Natural killer cell (primary cell): ENCODE measurements at places on chromosomes 6 and 20. TPM values are rescaled to one million over a fixed set of nuclear protein-coding genes. Genes with fewer than 3 reads are reported as not detected.
A peak's percentile ranks its signal among the peaks of the same experiment; 100 is the strongest.

DEFB132 gene
- total RNA-seq, result not detected

C6orf141 gene
- not detected for total RNA-seq

SF3B5 gene
- 122 TPM for total RNA-seq

SLC17A3 gene
- total RNA-seq, result 1.6 TPM

BCAS4 gene
- 13.5 TPM for total RNA-seq

DNA sequence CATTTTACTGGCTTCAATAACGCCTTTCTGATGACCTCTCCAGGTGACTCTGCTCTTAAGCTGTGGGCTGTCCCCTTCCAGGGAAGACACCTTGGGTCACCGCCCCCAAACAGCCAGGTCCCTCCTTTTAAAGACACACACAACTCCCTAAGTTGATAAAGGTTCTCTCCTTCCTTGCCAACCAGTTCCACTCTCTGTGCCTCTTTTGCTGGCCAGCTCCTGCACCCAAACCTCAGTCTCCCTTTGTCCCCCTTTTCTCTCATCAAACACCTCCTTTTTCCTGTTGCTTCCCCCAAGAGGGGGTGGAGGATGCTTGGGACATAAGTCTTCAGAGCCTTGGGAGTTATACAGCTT lies 1.0 kb downstream of the NCOA6 start:
- H3K4me3 ChIP-seq, result peak overlapping the region; percentile 79
- H3K27me3 ChIP-seq, result no peaks in the 10 kb centered on the region
- peak overlapping the region; percentile 73 for H3K27ac ChIP-seq
- peaks cover 16% of the 10 kb centered on the region for H3K4me1 ChIP-seq
- no peaks in the 10 kb centered on the region for H3K36me3 ChIP-seq

- H3K4me1 ChIP-seq, result peaks cover 4% of the 10 kb centered on the region
- no peaks in the 10 kb centered on the region for H3K36me3 ChIP-seq
- DNase-seq, result no peak
These were observed 990 bp downstream of the ZFP57 start for GRCh38 chr6:29679962-29680361.

DNA sequence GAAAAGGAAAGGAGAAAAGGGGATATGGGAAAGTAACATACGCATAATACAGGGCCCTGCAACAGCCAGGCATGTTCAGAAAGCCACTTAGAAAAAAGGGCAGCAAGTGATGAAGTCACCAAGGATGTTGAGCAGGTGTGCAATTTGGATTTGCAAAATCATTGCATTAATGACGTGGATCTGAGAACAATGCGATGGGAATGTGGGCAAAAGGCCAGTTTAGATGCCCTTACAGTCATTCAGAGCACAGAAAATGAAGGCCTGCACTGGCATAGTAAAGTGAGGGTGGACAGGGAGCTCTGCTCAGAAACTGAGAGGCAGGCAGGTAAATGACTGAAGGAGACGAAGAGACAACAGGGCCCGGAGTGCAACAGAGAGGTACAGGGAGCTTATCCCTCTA lies 123.7 kb upstream of the NHSL1 start:
- DNase-seq, result no peak

GRCh38 chr6:128663238-128663637 lies 142.8 kb upstream of the PTPRK start:
- H3K36me3 ChIP-seq, result no peaks in the 10 kb centered on the region
- H3K27ac ChIP-seq, result no peak overlapping the region
- no peak overlapping the region for H3K4me3 ChIP-seq
- no peaks in the 10 kb centered on the region for H3K27me3 ChIP-seq
- no peaks in the 10 kb centered on the region for H3K4me1 ChIP-seq

DNA sequence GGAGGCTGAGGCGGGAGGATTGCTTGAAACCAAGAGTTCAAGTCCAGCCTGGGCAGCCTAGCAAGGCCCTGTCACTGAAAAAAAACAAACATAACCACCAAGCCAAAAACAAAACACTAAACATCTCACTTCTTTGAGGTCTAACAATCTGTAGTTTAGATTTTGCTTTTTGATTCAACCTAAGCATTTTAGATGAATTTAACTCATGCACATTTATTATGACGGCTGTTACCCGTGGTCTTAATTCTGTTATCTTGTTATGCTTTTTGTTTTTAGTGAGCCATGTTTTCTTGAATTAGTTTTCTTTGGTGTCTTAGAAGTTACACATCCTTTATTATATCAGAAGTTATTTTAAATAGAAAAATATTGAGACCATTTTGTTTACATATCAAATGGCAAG lies 13.8 kb upstream of the GTSF1L start:
- DNase-seq, result no peak
- H3K27ac ChIP-seq, result no peak overlapping the region
- no peaks in the 10 kb centered on the region for H3K4me1 ChIP-seq
- no peaks in the 10 kb centered on the region for H3K36me3 ChIP-seq
- H3K27me3 ChIP-seq, result no peaks in the 10 kb centered on the region
- H3K4me3 ChIP-seq, result no peak overlapping the region

GRCh38 chr6:90296341-90297114 lies at the start of gene BACH2:
BACH2 (minus strand) TSS chr6:90296843; CDS start chr6:90008844, 287,999 bp downstream.
- DNase-seq, result peak; percentile 84
- H3K27me3 ChIP-seq, result peaks cover 3% of the 10 kb centered on the region
- peak within 1 kb of the TSS; percentile 67 for H3K4me3 ChIP-seq

DNA sequence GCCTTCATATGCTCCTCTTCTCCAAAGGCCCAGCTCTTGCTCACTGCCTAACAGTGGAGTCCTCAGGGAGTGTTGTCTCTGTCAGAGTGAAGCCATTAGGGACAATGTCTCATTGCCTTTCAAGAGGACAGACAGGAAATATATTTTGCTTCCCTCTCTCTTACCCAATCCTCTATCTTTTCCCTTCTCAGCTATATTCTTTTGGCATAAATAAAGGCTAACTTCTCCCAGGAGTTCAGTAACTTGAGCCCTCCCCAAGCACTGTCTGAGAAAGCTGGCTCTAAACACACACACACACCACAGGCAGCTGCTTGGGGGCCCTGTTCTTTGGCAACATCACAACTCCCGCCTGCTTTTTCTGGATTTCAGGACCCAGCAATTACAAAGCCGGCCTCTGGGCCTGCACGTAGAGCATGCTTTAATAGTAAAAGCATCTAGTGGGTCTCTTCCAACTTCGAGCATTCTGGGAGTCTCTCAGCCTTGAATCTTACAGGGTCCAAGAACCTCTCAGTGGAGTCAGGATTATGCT lies 34.7 kb upstream of the LAMA4 start:
- no peaks in the 10 kb centered on the region for H3K36me3 ChIP-seq
- no peak overlapping the region for H3K4me3 ChIP-seq
- H3K27ac ChIP-seq, result no peak overlapping the region

GRCh38 chr6:47403801-47404200 lies 73.8 kb upstream of the CD2AP start:
- no peak overlapping the region for H3K4me3 ChIP-seq
- no peaks in the 10 kb centered on the region for H3K36me3 ChIP-seq
- H3K27ac ChIP-seq, result no peak overlapping the region
- H3K27me3 ChIP-seq, result no peaks in the 10 kb centered on the region
- H3K4me1 ChIP-seq, result no peaks in the 10 kb centered on the region

- no peaks in the 10 kb centered on the region for H3K36me3 ChIP-seq
- H3K4me1 ChIP-seq, result no peaks in the 10 kb centered on the region
- no peak overlapping the region for H3K4me3 ChIP-seq
- no peaks in the 10 kb centered on the region for H3K27me3 ChIP-seq
These were observed 24.6 kb downstream of the KDM1B start for GRCh38 chr6:18179770-18180356.

DNA sequence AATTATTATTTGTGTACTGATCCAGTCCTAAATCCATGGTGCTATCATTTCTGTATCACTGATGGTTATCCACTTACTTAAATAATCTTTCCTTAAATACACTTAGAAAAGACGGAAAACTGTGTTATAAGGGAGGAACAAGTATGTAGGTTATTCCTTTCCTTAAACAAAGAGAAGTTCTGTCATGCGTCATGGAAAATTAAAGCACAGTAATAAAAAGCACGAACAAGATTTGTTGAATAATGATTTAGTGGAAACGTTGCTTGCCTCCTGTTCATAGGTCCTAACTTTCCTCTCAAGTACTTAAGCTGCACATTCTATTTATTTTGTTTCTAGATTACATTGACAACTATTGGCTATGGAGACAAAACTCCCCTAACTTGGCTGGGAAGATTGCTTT lies 120.4 kb downstream of the KHDC1L start:
- no peak for DNase-seq
- H3K36me3 ChIP-seq, result no peaks in the 10 kb centered on the region
- H3K4me3 ChIP-seq, result no peak overlapping the region
- no peaks in the 10 kb centered on the region for H3K4me1 ChIP-seq
- H3K27me3 ChIP-seq, result no peaks in the 10 kb centered on the region
